T-helper 17 cell (primary cell): ENCODE measurements at places on chromosomes 2 and 18.
A peak's percentile ranks its signal among the peaks of the same experiment; 100 is the strongest.

DNA sequence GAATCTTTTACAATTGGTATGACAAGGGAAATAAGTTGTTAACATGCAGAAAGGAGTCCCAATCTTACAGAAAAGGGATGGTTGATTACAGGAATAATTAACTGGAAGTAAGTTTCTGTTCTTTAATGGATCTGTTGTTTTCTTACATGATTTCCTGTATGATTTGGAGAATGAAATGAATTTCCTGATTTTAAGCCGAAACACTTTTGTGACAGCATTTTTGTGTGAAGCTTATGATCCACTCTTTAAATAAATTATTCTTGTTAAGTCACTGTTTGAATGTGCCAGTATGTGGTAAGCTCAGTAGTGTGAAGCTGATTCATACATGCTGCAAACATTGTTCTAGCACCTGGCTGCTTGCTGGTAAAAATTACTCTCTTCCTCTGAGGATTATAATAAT lies 516.2 kb downstream of the DCDC2C start:
- no peak for DNase-seq

DNA sequence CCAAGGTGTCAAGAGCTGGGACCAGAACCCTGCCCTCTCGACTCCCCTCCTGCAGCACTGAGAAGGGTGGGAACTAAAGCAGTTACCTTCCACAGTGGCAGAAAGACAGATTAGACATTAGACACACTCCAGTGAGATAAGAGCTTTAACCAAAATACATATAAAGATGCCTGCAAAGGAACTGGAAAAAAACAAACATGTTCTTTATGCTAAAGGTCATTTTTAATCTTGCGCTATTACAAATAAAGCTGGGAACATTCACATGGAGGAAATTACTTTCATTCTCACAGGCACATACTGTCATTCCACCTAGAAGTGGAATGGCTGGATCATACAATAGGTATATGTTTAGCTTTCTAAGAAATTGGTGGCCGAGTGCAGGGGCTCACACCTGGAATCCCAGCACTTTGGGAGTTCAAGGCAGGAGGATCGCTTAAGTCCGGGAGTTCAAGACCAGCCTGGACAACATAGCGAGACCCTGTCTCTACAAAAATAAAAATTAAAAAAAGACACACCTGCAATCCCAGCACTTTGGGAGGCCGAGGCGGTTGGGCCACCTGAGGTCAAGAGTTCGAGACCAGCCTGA lies 41.9 kb downstream of the C2orf76 start:
- no peak for DNase-seq

DNA sequence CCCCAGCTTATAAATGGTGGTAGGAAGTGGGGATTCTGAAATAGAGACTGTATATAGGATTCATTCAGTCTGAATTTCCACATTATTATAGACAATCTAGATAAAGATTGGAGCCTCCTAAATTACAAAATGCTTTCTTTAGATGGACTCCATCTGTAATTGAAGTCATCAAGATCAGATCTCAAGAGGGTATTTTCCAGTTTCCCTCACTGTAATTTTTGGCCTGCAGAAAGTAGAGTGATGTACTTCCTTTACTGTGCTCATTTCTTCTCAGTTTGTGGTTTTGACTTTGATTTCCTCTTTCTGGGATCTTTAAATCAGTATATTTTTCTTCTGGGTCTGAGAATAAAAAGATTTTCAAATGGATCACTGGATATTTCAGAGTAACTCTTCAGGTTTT lies 7.2 kb downstream of the BABAM2 start:
- no peak for DNase-seq

DNA sequence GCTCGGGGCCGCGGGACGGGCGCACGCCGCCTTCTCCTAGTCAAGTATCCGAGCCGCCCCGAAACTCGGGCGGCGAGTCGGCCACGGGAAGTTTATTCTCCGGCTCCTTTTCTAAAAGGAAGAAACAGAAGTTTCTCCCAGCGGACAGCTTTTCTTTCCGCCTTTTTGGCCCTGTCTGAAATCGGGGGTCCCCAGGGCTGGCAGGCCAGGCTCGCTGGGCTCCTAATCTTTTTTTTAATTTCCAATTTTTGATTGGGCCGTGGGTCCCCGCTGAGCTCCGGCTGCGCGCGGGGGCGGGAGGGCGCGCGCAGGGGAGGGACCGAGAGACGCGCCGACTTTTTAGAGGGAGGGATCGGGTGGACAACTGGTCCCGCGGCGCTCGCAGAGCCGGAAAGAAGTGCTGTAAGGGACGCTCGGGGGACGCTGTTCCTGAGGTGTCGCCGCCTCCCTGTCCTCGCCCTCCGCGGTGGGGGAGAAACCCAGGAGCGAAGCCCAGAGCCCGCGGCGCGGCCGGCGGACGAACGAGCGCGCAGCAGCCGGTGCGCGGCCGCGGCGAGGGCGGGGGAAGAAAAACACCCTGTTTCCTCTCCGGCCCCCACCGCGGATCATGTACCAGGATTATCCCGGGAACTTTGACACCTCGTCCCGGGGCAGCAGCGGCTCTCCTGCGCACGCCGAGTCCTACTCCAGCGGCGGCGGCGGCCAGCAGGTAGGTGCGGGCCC lies 617 bp downstream of the FOSL2 start:
- DNase-seq: peak; percentile 31

DNA sequence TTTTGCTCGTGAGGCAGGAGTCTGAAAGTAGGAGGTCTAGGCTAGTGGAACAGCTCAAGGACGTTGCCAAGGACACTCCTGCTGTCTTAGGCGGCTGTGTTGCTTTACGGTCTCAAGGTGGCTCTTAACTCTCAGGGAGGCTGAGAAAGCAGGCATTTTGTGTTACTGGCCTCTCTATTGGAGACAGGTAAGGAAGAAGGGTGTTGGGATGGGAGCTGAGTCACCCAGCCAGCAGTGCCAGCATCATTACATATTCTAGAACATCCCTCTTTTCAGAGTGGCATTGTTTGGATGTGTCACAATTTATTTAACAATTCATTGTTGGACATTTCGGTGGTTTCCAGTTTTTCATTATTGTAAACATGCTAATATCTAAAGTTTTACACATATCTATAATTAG lies 30.8 kb upstream of the TMEM214 start:
- DNase-seq: no peak
